ENCODE measurements at places on chromosomes 1 and 21.

DNA sequence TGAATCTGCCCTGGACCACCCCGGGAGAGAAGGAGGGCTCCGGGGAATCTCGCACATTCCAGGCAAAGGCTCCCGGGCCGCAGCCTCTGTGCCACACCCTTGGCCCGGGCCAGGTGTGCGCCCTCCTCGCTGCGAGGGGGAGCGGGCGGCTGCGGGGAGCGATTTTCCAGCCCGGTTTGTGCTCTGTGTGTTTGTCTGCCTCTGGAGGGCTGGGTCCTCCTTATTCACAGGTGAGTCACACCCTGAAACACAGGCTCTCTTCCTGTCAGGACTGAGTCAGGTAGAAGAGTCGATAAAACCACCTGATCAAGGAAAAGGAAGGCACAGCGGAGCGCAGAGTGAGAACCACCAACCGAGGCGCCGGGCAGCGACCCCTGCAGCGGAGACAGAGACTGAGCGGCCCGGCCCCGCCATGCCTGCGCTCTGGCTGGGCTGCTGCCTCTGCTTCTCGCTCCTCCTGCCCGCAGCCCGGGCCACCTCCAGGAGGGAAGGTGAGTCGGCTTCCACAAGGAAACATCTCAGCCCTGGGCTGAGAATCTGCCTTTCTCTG is at the start of gene LAMC2:
Gene LAMC2 (plus strand): TSS at position 324 of the 550 bp plus-strand sequence. CDS start 89 bp downstream, at position 413.
- no peak for DNase-seq

DNA sequence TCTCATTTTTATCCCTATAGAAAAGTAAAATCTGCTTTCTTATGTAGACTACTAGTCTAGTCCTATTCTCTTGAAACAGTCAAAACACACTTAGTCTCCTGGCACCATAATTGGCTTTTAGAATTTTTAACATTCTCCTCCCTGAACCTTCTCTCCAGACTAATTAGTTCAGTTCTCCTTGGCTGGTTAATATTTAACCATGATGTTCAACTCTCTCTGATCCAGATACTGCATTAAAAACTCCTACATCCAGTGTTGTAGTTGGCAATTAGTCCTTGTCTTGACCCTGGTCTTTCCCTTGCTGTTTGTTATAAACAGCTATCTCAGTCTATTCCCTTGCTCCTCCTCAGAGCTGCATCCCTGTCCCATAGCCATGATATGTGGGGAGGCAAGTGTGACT is 422.9 kb upstream of the BEND5 start:
- DNase-seq, result no peak

- no peak for DNase-seq
Observed at GRCh38 chr1:84584126-84584525, 9.9 kb upstream of the CTBS start.

DNA sequence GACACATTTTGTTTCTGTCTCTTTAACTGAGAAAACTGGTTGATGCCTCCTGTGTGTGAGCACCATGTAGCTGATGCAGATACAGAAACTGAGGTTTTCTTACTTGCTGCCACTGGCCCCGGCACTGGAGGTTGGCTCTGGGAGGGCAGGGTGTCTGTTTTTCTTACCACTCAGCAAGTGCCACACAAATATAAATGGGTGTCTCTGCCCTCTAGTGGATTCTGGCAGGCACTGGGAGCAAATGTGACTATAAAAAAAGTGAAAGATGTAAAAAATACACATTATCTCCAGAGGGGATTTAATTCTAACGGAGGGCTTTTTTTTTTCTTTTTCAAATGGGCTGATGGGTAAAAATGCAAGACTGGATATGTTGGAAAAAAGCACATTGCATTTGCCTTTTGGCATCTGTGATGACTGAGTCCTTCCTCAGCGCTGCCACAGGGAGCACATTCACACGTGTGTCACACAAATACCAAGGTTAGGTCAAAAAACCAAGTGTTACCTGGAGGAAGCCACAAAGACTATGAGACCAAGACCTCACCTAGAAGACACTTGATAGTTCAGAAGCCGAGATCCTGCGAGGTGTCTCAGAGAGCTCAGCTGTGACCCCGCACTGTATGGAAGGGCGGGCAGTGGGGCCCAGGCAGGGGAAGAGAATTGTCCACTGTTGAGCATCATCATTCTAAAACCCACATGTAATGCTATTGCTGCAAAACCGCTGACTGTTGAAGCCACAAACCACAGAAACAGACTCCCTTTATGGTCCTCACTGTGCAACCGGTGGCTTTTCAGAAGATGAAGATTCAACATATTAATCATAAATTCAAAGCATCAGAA is 18.9 kb downstream of the PGBD2 start:
- DNase-seq, result peak; percentile 45

GRCh38 chr1:230240446-230241086 is 173.5 kb downstream of the GALNT2 start:
- no peak for DNase-seq

GRCh38 chr1:63892632-63893395 is 119.0 kb downstream of the ROR1 start:
- DNase-seq, result no peak

All from DMS 273 treated with DMSO at 0.1 percent for 48 hours (cell line).